Activated CD4-positive, alpha-beta T cell treated with anti-CD3 and anti-CD28 coated beads, Interleukin-2, amount 50 U/mL, for 4 hours (primary cell): ENCODE measurements at places on chromosomes 1 and 21.
A peak's percentile ranks its signal among the peaks of the same experiment; 100 is the strongest.

GRCh38 chr1:86938450-86938849, 24.0 kb downstream of the HS2ST1 start:
- no peak for DNase-seq

DNA sequence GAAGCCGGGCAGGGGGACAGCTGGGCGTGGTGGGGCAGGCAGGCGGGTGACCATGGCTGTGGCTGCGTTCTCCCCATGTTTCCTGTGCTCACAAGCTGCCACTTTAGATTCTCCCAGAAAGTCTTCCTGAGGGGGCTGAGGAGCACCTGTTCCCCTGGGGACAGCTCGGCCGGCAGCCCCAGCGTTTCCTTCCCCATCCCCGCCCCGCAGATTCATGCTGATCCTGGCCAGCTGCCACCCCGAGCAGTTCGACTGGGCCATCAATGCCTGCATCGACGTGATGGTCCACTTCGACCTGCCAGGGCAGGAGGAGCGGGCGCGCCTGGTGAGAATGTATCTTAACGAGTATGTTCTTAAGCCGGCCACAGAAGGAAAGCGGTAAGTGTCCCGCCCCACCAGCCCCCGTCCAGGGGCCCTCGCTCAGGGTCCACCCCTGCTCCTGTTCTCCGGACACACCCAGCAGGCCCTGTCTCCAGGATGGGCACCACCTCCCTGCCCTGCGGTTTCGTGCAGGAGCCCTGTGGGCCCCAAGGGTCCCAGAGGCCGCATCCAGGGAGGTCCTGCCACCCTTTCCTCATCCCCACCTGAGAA, 10.9 kb upstream of the ATAD3B start:
- DNase-seq: no peak

- no peak for DNase-seq
Observed at GRCh38 chr1:81226603-81226928, 574.2 kb upstream of the ADGRL2 start.

GRCh38 chr1:87450615-87451209, 122.0 kb downstream of the LMO4 start:
- DNase-seq: peak; percentile 14

- no peak for DNase-seq
Observed at GRCh38 chr1:205715628-205716027, 34.4 kb downstream of the NUCKS1 start.

DNA sequence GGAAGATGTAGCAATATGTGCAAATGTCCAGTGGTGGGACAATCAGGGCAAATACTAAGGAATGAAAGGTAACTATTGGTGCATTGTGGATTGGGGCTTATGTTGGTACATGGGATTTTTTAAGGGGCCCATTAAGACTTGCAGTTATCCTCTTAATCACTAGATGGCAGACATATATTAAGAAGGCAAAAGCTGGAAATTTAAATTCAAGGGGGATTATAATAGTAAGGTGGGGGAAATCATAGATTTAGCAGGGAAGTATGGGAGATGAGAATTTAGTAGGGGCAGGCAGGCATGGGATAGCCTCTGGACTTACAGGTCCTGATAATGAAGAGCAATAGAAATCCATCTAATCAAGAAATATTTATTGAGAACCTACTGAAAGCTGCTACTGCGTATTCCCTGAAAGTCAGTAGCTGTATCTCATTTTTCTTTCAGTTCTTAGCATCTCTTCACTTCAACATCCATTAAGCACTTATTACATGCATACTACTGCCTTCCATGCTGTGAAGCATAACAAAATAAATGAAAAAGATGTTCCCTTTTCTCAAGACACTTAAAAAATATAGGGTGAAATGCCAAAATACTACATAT, 251.8 kb downstream of the CRB1 start:
- no peak for DNase-seq

DNA sequence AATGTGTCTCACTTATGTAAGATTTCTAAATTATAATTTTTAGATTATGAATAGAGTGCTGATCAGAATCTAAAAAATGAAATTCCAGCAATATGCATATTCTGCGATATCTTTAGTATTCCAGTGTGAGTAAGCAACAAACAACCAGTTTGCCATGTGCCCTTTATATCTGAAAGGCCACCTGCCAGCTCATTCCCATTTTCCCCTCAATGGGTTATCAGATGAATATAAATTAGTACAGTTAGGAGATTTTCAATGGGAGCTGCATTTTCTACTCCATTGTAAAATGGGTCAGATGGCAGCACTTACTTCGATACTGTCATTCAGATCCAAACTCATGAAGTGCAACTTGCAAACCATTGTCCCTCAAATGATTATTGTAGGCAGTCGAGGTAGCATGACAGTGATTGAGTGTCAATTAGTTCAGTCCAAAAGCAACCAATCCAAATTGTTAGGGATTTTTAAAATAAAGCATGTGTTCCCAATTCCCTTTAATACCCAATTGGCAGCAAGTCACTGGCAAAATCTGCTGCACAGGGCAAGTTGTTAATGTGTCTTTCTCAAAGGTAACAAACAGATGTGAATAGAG, 680.3 kb downstream of the LRRIQ3 start:
- no peak for DNase-seq

- no peak for DNase-seq
Observed at GRCh38 chr21:45540601-45540970, 1.7 kb downstream of the SLC19A1 start.

DNA sequence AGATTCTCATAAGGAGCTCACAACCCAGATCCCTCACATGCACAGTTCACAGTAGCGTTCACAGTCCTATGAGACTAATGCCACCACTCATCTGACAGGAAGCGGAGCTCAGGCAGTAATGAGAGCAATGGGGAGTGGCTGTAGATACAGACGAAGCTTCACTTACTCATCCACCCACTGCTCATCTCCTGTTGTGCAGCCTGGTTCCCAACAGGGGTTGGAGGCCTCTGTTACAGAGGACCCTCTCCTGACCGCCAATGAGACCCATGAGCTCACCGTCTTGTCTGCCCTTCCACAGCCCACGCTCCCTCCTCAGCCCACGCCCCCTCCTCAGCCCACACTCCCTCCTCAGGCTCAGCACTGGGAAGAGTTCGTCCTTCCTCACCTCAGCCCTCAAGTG, 39.6 kb downstream of the RSPH1 start:
- peak; percentile 43 for DNase-seq

DNA sequence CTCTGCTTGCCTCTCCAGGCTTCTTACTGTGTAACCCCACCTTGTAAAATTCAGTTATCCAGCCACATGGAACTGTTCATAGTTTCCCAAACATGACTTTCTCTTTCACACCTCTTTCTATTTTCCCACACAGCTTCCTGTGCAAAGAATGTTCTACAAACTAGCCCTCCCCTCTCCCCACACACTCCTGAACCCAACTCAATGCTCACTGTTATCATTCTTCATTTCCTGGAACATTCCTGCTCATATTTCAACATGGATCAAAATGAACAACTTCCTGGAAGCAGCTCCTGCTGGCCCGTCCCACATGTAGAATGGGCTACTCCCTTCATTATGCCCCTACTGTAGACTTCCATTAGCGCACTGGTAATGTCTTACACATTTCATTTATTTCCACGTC, 7.5 kb upstream of the HSD11B1 start:
- no peak for DNase-seq

- DNase-seq: no peak
Observed at GRCh38 chr1:12556368-12556930, 61.6 kb downstream of the DHRS3 start.

DNA sequence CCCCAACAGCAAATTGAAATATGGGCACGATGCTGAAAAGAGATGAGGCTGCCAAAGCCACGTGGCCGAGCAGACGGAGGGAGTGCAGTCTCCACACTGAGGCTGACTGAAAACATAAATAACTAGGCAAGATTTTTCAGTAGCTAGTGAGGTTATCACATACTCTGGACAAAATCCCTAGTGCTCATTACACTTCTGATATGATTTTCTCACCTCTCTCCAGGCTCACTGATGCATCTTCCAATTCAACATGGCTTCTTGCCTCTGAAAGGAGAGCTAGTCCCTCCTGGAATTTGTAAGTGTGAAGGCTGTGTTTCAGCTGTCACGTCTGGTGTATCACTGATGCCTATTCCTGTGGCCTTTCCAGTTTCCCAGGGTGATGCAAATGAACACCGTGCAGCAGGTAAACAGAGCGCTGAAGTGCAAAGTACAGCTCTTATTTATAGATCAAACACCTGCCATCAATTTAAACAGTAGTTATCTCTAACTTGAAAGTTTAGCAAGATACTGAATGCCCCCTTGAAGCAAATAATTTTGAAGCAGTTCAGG, 656.1 kb downstream of the KIF26B start:
- no peak for DNase-seq

DNA sequence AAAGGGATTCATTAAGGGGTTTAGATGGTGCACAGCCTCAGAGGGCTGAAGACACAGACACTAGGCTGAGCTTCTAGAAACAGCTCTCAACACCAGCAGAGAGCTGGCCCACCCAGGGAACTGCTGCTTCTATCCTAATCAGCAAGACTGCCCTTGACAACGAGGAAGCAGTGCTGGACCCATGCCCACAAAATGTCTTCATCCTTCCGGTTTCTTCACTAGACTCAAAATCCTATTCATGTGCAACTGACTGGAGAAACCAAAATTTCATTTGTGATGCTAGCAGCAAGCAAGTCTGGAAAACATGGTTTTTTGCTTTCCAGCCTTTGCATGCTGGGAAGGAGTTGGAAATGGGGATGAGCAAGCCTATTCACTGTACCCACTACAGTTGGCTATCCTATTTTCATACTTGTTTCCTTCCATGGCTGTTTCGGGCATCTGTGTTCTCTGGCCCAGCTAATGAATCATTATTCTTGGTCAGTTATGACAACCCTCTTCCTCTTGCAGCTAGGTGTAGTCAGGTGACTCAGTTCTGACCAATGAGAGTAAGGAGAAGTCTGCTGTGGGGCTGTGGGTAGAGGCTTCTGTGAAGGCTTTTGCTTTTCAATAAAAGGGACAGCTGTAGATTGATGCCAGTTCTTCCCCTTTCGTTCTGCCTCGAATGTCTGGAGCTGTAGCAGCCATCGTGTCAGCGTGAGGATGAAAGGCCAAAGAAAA, 14.6 kb upstream of the TMEM61 start:
- DNase-seq: no peak

GRCh38 chr1:203028067-203028783, 1.9 kb downstream of the PPFIA4 start:
- DNase-seq: no peak

DNA sequence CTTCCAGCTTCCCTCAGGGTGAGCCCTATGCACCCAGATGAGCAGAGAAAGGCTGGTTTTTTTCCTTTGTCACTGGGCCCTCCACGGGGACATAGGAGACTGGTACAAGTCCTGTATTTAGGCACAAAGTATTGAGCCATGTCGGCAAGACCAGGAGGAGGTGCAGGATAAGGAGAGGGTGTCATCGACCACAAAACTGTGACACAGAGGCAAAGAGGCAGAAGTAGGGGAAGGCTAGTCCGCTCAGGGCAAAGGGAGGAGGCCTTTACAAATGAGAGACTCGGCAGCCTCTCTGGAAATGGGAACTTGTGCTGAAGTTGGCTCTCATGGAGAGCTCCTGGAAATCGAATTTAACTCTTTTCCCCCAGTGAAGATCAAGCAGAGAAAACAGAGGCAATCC, 70.7 kb upstream of the CAMK1G start:
- DNase-seq: no peak

- DNase-seq: no peak
Observed at GRCh38 chr1:60963167-60963940, 119.0 kb upstream of the NFIA start.

DNA sequence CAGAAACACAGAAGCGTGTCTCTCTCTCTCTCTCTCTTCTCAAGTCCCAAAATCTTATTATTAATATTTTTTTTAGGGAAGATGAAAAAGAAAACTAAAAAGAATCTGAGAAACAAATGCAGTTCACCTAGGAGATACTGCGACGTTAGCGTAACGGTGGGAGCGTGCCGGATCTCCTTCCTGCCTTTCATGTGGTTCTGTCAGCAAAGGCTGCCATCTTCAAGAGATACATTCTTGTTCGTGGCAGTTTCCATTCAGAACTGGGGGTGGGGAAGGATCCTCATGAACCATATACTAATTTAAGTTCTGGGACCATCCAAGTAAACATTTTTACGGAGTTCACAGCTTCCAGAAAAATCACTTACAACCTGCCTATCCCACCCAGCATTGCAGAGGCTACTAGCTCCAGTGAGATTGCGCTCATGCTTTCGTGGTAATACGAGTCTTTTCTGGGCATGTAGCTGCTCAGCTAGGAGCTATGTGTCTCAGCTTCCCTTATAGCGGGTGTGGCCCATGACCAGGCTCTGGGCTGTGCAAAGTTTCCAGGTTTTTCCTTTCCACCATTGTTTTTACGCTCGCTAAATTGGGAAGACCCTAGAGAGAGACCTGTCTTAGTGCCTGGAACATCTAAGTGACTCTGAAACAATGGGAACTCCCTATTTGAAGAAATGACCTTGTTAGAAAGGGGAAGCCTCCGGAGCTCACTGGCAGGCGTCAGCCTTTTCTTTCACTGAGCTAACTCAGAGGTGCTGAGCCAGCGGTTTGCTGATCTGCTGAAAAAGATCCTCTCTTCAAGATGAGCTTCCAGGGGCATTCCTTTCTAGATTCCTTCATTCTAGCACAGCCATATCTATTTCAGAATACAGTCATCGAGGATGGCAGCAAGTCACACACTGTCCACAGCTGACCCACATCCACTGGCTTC, 17.3 kb downstream of the SLAMF1 start:
- peak; percentile 63 for DNase-seq

DNA sequence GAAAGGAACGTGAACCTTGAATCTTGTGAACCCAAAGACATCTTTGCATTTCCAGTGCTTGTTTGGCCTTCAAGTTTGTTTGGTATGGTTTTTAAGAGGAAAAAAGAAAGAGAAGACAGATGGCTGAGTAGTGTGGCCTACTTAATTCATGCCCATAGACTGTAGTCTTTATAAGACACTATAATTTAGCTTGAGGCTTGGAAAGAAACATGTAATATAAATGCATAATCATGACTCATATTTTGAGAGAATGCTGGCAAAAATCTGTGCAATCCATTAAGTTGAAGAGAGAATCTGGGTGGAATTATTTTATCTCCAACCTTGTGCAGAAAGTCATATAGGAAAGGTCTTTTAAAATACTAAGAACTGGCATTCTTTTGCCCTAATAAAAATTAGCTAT, 179.3 kb downstream of the SIPA1L2 start:
- DNase-seq: no peak

GRCh38 chr1:36673202-36673601, 190.5 kb upstream of the CSF3R start:
- no peak for DNase-seq

DNA sequence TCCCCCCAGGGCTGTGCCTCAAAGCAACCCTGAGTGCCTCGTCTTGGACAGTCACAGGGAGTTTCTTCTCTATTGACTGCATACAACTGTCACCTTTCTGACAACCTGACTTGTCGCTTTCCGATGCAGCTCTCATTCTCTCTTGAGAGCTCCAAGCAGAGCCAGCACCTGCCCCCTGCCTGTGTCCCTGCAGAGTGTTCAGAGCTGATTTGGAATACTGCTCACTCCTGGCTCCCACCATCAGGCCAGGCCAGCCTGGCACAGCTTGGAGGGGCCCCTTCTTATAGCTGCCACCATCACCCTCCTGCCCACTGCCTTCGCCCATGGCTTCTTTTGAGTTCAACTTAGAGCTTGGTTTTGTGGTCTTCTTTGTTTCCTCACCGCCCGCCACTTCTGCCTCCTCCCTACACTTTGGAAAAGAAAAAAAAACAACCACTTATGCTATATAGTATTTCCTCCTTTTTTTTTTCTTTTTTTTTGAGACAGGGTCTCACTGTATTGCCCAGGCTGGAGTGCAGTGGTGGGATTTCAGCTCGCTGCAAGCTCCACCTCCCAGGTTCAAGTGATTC, 12.3 kb downstream of the NCF2 start:
- DNase-seq: no peak

GRCh38 chr1:241156231-241156965, 200.6 kb downstream of the RGS7 start:
- DNase-seq: no peak
